ENCODE measurements at places on chromosomes 2 and 18. TPM values are rescaled to one million over a fixed set of nuclear protein-coding genes. Genes with fewer than 3 reads are reported as not detected.

FER1L5 gene
- not detected for polyA plus RNA-seq

PID1 gene
- 62.3 TPM for polyA plus RNA-seq

SOX11 gene
- not detected for polyA plus RNA-seq

PROM2 gene
- polyA plus RNA-seq: not detected

LRP2 gene
- not detected for polyA plus RNA-seq

THAP4 gene
- 15.1 TPM for polyA plus RNA-seq

CRYGC gene
- not detected for polyA plus RNA-seq

FABP1 gene
- not detected for polyA plus RNA-seq

PAIP2B gene
- polyA plus RNA-seq: 0.08 TPM

CCBE1 gene
- not detected for polyA plus RNA-seq

CRYBA2 gene
- not detected for polyA plus RNA-seq

POTEE gene
- not detected for polyA plus RNA-seq

DOK6 gene
- polyA plus RNA-seq: not detected

CRYGD gene
- not detected for polyA plus RNA-seq

REG3A gene
- polyA plus RNA-seq: not detected

PROKR1 gene
- polyA plus RNA-seq: not detected

DNA sequence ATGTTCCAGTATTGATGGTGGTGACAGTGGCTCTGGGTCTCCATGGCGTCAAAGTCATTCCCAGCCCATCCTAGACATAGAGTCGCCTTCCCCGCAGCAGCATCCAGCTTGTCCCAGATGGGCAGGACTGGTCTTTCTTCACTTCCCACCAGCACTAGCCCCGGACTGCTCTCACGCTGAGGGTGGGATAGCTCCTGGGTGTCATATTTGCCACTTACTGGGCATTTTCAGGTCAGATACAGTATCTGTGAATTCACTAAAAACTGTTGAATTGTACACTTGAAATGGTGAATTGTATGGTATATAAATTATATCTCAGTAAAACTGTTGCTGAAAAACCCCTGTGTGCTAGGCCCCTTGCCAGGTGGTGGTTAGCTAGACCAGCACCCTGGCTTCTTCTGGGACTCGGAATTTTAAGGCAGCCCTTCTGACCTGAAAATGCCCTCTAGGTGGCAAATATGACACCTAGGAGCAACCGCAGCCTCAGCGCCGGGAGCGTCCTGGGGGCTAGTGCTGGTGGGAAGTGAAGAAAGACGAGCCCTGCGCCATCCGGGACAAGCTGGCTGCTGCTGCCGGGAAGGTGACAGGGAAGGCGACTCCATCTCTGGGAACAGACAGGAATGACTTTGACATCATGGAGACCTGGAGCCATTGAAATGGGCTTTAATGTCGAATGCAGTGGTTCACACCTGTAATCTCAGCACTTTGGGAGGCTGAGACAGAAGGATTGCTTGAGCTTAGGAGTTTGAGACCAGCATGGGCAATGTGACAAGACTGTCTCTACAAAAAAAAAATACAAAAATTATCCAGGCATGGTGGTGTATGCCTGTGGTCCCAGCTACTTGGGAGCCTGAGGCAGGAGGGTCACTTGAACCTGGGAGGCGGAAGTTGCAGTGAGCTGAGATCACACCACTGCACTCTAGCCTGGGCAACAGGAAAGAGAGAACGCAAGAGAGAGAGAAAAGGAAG is 56.2 kb downstream of the DDX1 start:
- DNase-seq: no peak

- DNase-seq: no peak
Measured at GRCh38 chr2:152247337-152247695, 71.8 kb upstream of the STAM2 start.

GRCh38 chr2:203808046-203808750 is 59.4 kb upstream of the CTLA4 start:
- DNase-seq: no peak

DNA sequence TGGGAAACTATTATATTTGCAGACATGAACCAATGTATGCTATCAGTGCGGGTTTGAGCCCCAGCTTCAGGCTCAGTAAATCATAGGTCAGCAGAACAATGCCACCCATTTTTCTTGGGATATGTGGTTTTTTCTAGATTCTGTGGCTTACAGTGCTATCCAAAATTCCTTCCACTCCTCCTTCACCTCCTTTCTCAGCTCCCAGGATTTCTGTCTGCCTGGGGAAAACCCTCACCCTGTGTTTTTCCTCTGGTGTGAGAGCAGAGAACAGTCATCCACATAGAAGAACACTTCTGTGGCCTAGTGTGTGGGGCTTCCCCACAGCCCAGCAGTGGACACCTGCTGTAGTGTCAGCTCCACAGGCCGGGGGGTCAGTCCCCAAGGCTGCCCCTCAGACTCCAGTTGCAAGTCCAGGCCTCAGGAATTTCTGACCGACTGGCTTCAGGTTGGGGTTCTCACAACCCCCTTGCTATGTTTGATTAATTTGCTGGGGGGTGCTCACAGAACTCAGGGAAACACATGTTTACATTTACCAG is 238.2 kb downstream of the LDLRAD4 start:
- no peak for DNase-seq

GRCh38 chr18:10669441-10670100 is 143.7 kb downstream of the NAPG start:
- no peak for DNase-seq

- no peak for DNase-seq
Measured at GRCh38 chr2:36449213-36449612, 93.6 kb downstream of the CRIM1 start.

GRCh38 chr18:23882616-23883276 is 131.8 kb upstream of the TTC39C start:
- no peak for DNase-seq

GRCh38 chr18:64966667-64967066 is 784.1 kb upstream of the CDH7 start:
- DNase-seq: no peak

DNA sequence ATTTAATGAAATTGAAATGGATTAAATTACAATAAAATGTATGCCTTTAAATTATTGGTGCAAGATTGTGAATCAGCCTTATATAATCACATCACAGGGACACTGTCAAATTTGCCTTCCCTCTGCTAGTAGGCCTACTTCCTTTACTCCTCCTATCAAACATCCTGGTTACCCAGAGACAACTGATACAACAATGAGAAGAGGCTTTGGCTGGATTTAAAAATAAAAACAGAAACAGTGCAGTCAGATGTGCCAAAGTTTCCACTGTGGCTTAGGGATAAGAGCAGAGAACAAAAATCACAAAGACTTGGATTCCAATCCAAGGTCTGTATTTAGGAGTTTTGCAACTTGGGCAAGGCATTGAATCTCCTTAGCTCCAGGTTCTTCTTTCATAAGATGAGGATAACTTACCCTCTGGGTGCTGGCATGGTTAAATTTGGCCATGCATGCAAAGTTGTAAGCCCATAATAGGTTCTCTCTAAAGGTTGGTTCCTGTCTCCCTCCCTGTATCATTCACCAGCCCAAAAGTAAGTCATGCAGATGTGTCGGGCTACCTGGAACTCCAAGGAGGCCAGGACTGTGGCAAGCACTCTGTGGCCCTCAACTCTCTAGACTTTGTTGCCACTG is 99.3 kb upstream of the LRATD1 start:
- no peak for DNase-seq

DNA sequence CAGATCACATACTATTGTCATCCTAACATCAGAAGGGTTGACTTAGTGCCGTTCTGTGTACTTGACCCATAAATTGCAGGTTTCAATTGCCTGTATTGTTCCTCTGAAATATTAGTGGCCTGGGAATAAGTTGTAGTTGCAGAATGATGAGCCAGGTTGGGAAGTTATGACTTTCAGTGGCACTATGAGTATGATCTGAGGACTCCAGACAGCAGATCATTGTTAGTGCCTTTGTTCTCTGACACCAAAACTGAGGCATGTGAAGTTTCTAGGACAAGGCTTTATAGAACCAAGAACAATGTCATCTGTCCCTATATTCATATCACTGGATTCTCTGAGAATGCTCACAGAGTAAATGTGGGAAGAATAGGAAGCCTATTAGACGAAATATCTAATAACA is 403.7 kb downstream of the STK39 start:
- no peak for DNase-seq

DNA sequence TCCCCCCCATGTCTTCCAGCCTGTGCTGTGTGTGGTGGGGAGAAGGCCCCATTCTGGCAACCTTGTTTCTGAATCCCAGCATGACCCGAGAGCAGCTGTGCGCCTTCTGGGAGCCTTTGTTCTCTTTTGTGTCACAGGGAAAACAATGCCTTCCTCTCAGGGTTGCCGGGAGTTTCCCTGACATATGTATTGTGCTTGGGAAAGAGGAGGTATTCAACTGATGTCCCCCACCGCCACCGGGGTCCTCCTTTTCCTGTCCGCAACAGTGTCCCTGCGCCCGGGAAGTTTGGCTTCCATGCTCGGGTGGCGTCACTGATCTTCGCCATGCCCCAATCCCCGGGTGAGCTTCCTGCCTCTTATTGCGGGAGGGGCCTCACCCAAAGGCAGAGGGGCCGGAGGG is 77.5 kb upstream of the ASB18 start:
- no peak for DNase-seq

GRCh38 chr2:169823996-169824372 is 721 bp downstream of the METTL5 start:
- DNase-seq: no peak

DNA sequence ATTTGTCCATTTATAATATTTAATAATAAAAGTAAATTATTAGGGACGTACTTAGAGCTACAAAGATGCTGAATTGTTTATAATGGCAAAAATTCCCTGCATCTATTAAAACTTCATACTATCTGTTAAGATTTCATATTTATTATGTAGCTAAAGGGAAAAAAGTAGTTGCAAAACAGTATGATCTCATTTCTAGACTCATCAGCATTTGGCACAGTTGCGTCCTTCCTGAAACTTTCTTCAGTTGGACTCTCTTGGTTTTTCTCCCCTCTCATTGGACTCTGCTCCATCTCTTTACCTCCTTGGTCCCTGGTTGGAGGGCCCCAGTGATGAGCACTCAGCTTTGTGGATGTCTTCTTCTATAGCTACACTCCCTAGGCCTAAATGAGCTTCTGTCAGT is 99.6 kb downstream of the TMEM247 start:
- no peak for DNase-seq

DNA sequence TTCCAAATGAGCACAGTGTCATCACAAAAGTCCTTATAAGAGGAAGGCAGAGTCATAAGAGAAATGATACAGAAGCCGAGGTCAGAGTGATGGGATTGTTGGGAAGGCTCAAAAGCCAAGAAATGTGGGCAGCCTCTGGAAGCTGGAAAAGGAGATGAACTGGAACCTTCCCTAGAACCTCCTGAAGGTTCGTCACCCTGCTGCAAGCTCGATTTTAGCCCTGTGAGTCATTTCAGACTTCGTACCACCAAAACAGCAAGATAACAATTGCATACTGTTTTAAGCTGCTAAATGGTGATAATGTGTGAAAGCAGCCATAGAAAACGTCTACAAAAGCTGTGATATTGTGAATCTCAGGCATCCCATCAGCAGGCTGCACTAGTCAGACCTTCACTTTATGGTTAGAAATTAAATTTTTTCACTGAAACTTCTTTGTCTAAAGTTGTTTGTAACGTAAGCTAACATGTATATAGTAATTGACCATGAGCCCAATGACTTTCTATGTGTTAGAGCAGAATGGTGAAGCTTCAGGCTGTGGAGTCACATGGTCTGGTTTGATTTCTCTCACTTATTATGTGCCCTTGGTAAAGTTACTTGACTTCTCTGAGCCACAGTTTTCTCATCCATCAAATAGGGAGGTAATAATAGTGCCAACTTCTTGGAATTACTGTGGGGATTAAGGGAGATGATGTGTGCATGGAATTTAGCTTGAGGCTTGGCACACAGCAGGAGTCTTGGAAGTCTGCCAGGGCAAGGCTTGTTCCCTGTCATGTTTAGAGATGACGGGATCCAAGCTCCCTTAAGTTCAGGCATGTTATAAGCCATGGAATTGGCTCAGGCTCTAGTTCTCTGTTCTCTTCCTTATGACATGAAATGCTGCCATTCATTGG is 132.0 kb upstream of the CCDC195 start:
- no peak for DNase-seq

GRCh38 chr2:18639756-18640453 is 50.5 kb upstream of the NT5C1B start:
- DNase-seq: no peak

DNA sequence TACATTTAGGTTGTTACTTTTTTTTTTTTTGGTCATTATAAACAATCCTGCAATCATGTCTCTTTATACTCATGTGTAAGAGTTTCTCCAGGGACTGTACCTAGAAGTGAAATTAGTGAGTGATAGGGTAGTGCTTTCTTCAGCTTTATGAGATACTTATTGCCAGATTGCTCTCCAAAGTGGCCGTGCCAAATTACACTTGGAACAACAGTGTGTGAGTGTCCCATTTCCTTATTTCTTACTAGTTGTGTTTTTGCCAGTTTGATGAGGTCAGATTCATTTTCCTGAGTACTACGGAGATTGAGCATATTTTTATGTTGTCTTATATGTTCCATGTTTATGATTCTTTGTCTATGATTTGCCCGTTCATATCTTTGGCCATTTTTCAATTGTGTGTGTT is 39.2 kb downstream of the GALNT1 start:
- no peak for DNase-seq

DNA sequence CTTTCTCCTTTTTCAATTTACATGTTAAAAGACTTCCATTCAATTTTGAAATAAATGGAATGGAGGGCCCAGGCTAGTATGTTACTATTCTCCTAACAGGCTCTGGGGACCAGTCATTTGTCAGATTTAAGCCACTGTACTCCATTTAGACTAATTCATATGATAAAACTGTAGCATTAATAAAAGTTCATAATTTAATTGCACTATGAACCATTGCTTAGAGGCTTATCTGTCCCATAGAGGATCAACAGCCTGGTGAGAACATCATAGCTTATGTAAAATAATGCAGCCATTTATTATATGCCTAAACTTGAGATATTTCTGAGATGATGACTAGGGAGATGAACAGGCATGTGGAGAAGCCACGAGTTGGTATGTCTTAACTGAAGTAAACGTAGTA is 156.0 kb downstream of the RIT2 start:
- DNase-seq: no peak

DNA sequence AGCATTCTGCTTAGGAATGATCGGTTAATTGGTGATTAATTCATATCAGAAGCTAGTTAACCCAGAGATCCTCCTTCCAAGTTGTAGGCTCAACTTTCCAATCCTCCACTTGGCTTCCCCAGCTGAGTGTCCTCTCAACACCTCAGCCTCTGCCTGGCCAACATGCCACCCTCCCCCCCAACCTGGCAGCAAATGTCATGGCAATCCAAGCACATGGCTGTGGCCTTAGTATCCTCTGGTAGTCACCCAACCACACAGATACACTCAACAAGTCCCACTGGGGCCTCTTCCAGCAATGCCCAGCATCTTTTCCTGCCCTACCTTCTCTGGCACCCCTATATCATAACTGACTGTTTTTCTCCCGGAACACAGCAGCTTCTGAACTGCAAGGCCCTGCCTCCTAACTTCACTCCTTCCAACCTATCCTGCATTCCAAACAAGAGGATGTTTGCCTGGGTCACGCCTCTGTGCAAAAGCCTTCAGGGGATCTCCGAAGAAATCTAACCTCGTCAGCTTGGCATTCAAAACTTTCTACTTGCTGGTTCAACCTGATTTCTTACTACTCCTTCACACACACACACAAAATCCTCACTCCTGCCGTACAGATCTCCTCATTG is 195.0 kb downstream of the CYP26B1 start:
- DNase-seq: no peak

- no peak for DNase-seq
Measured at GRCh38 chr2:11467129-11467649, 1.2 kb upstream of the E2F6 start.

GRCh38 chr18:22563164-22563583 is 145.5 kb upstream of the CTAGE1 start:
- no peak for DNase-seq
